Peyer's patch (tissue), 4 donors: ENCODE measurements at places on chromosomes 6 and 20. TPM values are rescaled to one million over a fixed set of nuclear protein-coding genes. Genes with fewer than 3 reads are reported as not detected.

Gene TNF
- not detected for total RNA-seq

Gene DZANK1
- total RNA-seq = 5.0 TPM

Gene DCDC2
- 0.27 TPM for total RNA-seq

DNA sequence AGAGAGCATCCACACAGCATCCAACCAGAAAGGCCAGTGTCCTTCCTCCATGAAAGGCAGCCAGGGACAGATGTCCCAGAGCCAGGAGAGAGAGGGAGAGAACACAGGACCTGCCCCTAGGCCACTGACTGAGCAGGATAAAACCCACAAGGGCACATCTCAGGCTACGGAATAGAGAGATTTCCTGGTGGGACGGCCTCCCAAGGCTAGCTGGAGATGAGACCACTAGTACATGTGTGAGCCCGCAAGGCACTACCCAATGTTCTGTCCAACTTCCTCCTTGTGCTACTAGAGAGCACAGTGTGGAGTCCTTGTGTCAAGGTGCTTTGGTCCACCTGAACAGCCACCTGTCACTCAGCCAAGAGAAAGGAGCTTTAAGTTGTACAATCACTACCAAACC is 44.2 kb downstream of the PLCG1 start:
- no peak overlapping the region for H3K27ac ChIP-seq
- no peaks in the 10 kb centered on the region for H3K36me3 ChIP-seq
- H3K27me3 ChIP-seq = no peaks in the 10 kb centered on the region
- no peak for DNase-seq
- H3K4me1 ChIP-seq = no peaks in the 10 kb centered on the region
- no peak overlapping the region for H3K4me3 ChIP-seq

DNA sequence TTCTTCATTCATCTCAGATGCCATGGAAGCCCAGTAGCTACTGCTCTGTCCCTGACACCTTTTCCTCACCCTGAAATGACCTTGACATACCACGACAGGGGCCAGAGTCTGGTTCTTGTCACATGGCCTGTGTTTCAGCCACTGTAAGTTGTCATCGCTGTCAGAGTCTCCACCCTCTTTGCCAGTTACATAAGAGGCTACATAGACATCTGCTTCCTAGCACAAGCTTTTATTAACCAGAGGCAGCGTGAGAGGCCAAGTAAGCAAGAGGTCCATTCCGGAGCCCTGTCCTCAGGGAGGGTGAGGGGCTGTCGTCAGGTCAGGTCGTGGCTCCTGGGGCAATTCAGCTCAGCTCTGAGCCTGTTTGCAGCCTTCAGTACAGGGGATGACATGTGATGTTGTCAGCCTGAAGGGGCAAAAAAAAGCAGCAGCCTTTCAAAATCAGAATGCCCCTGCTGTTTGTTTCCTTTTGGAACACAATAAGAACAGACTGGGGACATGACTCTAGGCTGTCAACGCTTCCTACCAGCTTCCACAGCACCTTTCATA is 146.3 kb downstream of the MTFR2 start:
- no peak for DNase-seq
- H3K27me3 ChIP-seq = no peaks in the 10 kb centered on the region
- no peak overlapping the region for H3K4me3 ChIP-seq
- peaks cover 6% of the 10 kb centered on the region for H3K4me1 ChIP-seq
- peak overlapping the region; percentile 57 for H3K27ac ChIP-seq

- H3K4me3 ChIP-seq = no peak overlapping the region
- H3K27me3 ChIP-seq = no peaks in the 10 kb centered on the region
- H3K27ac ChIP-seq = no peak overlapping the region
- H3K36me3 ChIP-seq = no peaks in the 10 kb centered on the region
- no peak for DNase-seq
Observed at GRCh38 chr6:44226368-44227147, 3.2 kb downstream of the SLC29A1 start.

DNA sequence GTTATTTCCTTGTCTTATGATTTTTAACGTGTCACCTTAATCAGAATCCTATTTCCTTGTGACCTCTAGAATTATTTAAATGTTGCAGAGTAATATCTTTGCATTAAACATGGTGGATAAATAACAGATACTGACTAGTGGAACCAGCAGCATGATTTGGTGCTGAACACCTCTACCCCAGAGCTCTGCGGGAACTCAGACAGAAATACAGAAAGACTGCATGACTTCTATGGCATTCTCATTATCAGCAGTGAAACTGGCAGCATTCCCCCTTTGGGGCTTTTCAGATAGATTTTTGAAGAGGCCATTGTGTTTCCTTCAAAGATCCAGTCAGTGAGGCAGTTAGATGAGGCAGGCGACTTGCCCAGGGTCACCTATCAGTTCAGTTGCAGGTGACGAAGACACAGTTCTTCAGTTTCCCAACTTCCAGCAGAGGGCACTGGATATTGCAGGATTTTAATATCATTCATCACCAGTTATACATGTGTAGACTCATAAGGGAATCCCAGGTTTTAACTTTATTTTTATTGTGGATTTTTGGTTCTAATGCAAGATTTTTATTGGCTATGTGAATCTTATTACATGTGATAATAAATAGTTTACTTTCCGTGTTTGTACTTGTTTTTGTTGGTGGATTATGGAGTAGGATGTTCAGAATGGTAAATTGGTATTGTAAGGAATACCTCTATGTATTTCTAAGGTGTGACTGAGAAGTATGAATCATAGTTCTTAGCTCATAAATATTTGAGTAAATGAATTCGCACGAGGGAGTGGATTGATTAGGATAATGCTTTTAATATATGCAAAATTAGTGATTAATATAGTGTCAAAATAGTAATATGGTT is 81.3 kb downstream of the AFDN start:
- H3K27ac ChIP-seq = no peak overlapping the region
- H3K36me3 ChIP-seq = peaks cover 21% of the 10 kb centered on the region
- no peak overlapping the region for H3K4me3 ChIP-seq
- H3K27me3 ChIP-seq = no peaks in the 10 kb centered on the region

DNA sequence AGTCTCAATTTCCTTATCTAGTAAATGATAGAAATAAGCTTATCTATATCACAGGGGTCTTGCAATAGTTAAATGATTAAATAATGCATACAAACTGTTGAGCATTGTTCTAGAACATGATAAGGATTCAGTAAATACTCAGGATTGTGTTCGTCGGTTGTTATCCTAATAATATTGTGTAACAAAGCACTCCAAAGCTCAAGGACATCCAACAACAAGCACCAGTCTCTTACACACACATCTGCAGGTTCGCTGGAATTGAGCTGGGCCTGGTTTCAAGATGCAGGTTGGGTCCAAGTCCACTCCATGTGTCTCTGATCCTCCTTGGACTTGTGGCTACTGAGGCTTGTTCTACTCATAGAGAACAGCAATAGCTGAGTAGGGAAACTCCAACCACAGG is 74.1 kb upstream of the MC3R start:
- H3K36me3 ChIP-seq = no peaks in the 10 kb centered on the region
- H3K4me3 ChIP-seq = no peak overlapping the region
- H3K27ac ChIP-seq = no peak overlapping the region
- H3K4me1 ChIP-seq = no peaks in the 10 kb centered on the region

DNA sequence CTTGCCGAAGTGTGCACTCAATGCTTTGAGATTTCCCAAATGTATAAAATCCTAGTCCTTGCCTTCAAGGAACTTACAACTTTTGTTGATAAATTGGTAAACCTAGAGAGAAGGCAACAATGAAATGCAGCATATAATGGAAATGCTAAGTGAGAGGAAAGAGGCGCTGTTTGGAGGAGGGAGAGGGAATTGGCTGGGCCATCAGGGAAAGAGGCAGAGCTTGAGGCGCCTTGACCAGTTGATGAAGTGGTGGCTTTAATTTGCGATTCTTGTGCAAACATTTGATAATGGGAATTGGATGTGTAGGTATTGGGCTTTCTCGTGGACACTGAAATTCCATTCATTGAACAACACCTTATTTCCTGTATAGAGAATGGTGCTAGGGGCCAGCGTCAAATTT is 1.9 kb upstream of the CDYL start:
- no peak overlapping the region for H3K4me3 ChIP-seq
- DNase-seq = no peak
- H3K4me1 ChIP-seq = peaks cover 8% of the 10 kb centered on the region
- no peaks in the 10 kb centered on the region for H3K27me3 ChIP-seq

DNA sequence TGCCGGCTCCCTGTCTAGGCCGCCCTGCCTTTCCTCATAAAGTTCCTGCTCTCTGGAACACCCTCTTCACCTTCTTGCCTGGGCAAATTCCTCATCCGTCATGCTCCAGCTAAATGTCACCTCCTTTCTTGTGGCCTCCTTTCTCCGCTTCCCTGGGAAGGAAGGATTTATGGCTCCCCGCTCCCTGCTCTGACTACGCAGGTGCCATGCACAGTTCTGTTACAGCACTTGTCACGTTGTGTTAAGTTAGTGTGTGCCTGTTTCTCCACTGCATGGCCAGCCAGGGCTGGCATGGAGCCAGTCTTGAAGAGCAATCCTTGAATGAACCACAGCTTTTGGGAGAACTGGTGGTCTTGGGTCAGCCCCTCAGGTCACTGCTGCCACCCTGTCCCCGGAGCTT is 61.7 kb downstream of the CD40 start:
- no peaks in the 10 kb centered on the region for H3K4me1 ChIP-seq
- no peaks in the 10 kb centered on the region for H3K36me3 ChIP-seq
- no peaks in the 10 kb centered on the region for H3K27me3 ChIP-seq
- no peak overlapping the region for H3K4me3 ChIP-seq
- no peak for DNase-seq
- H3K27ac ChIP-seq = no peak overlapping the region

GRCh38 chr20:4324611-4325243 is 309.4 kb upstream of the RNF24 start:
- no peaks in the 10 kb centered on the region for H3K4me1 ChIP-seq
- DNase-seq = no peak
- H3K27me3 ChIP-seq = no peaks in the 10 kb centered on the region
- no peak overlapping the region for H3K4me3 ChIP-seq
- H3K27ac ChIP-seq = no peak overlapping the region

DNA sequence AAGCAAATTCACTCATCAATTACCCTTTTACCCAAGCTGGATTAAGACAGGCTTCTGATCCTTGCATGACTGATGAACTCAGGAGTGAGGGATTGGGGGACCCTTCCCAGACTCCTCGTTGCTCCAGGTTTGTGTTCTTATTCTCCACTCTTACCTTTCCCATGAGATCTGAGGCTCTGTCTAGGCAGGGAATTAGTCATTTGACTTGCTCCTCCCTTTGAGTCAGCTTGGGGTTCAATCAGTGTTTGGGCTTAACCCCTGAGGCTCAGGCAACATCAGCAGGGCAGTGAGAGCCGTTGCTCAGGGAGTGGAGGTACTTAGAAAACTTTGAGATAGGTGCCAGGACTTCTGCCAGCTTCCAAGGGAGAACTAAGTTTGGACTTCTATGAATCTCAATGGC is 20.7 kb upstream of the TOX2 start:
- no peak overlapping the region for H3K4me3 ChIP-seq
- no peak overlapping the region for H3K27ac ChIP-seq
- H3K36me3 ChIP-seq = no peaks in the 10 kb centered on the region
- H3K27me3 ChIP-seq = no peaks in the 10 kb centered on the region

- H3K27ac ChIP-seq = no peak overlapping the region
- no peaks in the 10 kb centered on the region for H3K36me3 ChIP-seq
- no peak for DNase-seq
- no peaks in the 10 kb centered on the region for H3K27me3 ChIP-seq
Observed at GRCh38 chr6:163735076-163735475, 320.6 kb downstream of the QKI start.

- peaks cover 25% of the 10 kb centered on the region for H3K4me1 ChIP-seq
- no peak overlapping the region for H3K27ac ChIP-seq
- no peak overlapping the region for H3K4me3 ChIP-seq
Observed at GRCh38 chr6:53311586-53311935, 37.2 kb downstream of the ELOVL5 start.

DNA sequence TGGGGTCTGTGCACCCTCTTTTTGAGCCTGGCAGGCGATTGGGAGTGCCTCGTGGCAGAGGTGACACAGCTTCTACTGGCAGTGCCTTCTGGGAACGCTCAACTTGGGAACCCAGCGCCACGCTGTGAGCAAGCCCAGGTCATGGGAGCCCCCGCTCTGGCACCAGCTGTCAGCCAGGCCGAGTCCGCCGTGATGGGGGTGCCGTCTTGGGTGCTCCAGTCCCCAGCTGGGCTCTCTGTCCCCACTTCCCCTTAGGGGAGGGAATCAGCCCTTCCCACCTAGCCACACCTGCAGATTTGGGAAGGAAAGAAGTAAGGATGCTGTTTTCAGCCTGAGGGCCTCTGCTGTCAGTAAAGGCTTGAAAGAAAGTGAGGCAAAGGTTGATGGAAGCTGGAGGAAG is 31.0 kb upstream of the NTSR1 start:
- no peak overlapping the region for H3K27ac ChIP-seq
- H3K36me3 ChIP-seq = no peaks in the 10 kb centered on the region
- DNase-seq = no peak
- H3K4me3 ChIP-seq = no peak overlapping the region
- H3K4me1 ChIP-seq = no peaks in the 10 kb centered on the region

DNA sequence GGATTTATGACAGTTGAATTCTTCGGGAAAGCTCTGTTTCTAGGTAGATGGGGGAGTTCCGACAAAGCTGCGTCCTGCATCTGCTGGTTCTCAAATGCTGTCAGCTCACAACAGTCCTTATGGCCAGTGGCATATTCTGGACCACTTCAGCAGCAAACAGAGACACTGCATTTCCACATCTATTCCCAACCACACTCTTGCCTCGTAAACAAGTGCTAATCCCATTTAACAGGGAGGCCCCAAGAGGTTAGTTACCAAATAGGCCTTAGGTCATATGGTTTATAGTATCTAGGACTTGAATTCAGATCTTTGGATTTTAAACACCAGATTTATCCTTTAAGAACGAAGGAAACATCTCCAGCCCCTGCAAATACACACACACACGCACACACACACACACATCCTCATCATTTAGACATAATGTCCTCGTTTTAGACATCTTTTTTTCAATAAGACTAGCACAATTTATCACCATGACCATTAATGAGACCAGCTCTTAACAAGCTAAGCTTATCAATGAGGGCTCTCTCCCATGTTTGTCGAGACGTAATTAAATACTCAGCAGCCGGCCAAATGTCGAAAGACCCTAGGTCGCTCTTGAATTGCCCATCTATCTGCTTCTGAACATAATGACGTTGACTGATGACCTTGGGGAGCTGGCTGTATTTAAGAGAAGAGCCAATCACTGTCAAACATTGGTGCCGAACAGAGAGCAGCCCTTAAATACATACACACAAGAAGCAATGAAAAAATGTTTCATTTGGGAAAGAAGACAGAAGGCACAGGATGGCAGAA is 84.5 kb downstream of the PSMG4 start:
- no peaks in the 10 kb centered on the region for H3K27me3 ChIP-seq
- no peak overlapping the region for H3K27ac ChIP-seq
- H3K36me3 ChIP-seq = no peaks in the 10 kb centered on the region
- H3K4me3 ChIP-seq = no peak overlapping the region

DNA sequence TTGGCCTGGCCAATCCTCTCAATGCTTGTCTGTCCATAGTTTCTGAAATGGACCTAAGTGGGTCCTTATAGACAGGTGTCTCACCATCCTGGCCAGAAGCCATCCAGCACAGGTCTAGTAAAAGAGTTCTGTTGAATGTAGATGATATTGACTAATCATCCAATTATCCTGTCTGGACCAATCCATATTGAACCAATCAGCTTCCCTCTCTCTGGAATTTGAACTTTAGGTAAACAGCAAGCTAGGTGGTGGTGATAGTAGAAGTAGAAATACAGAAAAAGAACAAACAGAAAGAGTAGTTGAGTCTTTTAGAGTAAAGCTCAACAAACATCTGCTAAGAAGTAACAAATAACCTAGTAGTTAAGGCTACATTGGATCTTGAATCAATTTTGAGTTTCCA is 9.5 kb upstream of the PNRC1 start:
- H3K36me3 ChIP-seq = no peaks in the 10 kb centered on the region
- H3K4me1 ChIP-seq = no peaks in the 10 kb centered on the region
- H3K4me3 ChIP-seq = no peak overlapping the region
- DNase-seq = no peak
- no peak overlapping the region for H3K27ac ChIP-seq
- H3K27me3 ChIP-seq = no peaks in the 10 kb centered on the region
